ENCODE measurements at places on chromosomes 1 and 21.

- DNase-seq = no peak
These were observed 371 bp upstream of the ODF2L start for GRCh38 chr1:86396498-86396890.

- no peak for DNase-seq
These were observed 100.1 kb upstream of the PLXNA2 start for GRCh38 chr1:208344202-208344857.

GRCh38 chr1:16067127-16067768 is 6.2 kb downstream of the FAM131C start:
- DNase-seq = no peak

DNA sequence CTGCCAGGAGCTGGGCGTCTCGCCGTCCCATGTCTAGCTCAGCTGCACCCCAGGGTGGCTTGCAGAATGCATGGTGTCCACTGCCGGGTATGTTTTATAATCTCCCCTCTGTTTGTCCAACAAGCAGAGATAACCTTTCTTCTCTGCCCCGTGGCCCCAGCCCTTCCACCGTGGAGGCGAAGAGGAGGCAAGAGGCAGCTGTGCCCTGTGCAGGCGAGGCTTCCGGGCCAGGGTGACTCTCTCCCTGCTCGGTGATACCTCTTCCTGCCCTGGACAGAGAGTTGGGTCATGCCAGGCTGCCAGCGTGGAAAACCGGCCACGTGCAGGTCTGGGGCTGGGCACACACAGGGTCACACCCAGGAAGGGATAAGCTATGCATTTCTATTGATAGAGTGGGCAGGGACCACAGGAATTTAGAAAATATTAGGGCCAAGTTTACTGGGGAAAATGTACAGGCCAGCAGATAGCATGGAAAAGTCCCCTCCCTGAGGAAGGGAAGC is at the start of gene TFF2:
TFF2 (minus strand) TSS at position 68 of the 500 bp plus-strand sequence; CDS start at position 31, 37 bp downstream.
- no peak for DNase-seq

DNA sequence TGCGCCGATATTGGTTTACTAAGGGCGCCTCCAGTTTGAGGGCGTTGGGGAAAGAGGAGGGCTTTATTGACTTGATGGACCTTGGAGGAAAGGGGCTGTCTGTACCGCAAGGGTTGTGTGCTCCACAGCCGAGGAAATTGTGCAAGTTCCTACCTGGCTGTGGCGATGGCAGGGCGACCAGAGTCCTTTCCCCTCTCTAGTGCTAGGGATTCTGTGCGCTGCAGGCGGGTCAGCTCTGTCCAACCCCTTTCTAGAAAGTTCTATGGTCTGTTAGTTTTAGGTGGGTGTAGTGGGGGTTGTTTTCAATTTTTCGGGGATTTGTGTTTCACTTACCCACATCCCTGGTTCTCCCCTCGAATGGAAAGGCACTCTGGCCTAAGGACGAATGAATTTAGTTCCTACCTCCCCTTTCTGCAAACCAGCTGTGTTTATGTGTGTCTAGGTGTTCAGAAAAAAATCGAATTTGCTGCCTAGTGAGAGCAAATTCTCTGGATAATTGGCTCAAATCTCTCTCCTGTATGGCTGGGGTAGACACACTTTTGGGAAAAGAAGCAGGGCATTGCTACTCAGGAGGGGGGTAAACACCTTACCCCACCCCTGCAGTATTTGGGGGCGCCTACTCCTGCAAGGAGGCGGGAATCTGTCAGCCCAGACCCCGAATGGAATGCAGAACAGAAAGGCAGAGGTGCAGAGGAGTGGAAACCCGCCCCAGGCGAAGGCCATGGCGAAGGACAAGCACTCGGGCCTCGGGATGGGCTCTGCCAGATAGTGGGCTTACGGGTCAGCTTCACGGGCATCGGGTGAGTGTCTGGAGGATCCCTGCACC is 2.0 kb downstream of the DMBX1 start:
- DNase-seq = no peak

DNA sequence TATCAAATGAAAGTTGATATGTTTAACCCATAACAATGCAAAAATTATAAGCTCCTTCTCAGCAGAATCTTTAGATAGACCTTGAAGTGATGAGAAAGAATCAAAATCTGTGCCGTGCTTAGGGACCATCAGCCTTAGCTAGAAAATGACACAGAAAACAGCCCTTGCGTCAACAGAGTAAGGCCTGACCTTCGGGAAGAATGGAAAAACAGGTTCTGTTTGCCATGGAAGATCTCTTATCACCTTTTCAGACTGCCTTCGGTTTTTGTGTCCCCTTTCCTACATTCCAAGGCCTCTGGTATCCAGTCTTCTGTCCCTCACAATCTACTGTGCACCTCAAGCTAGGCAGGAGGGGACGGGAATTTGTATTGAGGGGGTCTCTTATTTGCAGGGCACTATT is 37.6 kb upstream of the DPT start:
- no peak for DNase-seq

DNA sequence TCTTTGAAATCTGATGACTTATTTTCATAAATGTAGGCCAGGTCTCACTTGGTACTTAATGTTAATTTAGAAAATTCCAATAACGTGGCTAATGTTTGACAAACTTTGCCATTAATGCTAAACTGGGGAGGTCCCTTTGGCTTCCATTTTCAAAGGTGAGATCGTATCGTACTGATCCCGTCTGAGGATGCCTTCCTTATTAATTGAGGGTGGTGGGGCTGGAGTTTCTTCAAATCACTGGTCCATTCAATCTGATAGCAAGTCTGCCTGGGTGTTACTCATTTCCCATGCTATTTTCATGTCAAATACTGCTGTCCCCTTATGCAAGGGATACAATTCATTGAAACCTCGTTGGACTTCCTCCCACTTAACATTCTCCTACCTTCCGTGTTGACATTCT is 327.1 kb downstream of the DISC1 start:
- no peak for DNase-seq

GRCh38 chr1:207214453-207214852 is 107.0 kb upstream of the CD55 start:
- DNase-seq = no peak

GRCh38 chr1:119139403-119139802 is 1.1 kb downstream of the WARS2 start:
- DNase-seq = no peak

DNA sequence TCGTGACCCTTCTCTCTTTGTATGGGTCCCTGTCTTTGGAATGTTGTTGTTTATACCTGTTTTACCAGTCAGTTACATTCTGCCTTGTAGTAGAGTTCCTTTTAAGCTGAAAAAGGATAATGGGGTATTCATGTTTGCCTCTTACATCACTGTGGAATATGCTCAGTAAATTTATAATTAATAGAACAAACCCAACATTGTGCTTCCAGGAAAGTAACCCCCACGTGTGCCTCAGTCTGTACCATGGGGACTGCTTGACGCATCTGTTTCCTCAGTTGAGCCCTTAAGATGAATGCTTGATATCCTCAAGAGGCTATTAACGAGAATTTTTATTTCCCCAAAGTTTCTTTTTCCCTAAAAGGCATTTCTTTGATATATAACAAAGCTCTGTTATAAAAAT is 73.4 kb downstream of the ST6GALNAC3 start:
- peak; percentile 70 for DNase-seq

GRCh38 chr21:41328660-41329607 is 12.3 kb downstream of the FAM3B start:
- DNase-seq = no peak

DNA sequence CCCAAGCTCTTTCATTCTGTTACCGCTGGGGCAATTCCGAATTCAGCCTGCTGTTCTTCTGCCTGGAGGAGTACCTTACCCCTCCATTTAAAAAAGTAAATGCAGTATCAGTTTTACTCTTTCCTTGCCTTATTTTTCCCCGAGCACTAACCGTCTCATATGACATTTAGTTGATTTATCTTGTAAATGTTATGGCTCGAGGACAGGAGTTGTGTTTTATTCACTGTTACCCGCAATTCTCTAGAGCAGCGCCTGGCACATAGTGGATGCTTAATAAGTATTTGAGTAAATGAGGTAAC is 425 bp upstream of the TADA1 start:
- DNase-seq = no peak

DNA sequence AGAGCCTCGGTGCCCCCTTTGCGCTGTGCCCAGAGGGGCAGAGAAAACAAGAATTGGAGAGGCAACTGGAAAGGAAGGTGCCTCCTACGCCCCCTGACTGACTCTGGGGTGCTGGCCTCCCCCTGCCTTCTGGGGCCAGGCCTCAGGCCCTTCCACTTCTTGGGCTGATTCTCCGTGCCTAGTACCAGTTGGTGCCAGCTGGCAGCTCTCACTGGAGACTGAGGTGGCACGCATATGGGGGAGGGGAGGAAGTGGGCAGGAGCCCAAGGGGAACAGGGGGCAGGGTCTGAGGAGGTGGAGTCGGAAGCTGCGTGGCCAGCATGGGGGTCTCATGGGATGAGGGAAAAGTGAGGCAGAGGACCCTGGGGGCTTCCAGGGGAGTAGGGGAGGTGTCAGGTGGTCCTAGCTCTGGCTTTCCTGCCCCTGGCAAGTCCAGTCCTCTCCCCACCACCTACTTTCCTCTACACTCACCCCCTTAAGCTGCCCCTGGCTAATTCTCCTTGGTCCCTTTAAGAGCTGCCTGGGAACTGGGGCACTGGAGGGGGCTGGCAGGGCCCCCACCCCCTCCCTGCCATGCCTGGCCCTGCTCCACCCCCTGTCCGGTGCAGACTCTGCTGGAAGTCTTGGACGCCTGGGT is 6.5 kb upstream of the SEMA4A start:
- peak; percentile 65 for DNase-seq

DNA sequence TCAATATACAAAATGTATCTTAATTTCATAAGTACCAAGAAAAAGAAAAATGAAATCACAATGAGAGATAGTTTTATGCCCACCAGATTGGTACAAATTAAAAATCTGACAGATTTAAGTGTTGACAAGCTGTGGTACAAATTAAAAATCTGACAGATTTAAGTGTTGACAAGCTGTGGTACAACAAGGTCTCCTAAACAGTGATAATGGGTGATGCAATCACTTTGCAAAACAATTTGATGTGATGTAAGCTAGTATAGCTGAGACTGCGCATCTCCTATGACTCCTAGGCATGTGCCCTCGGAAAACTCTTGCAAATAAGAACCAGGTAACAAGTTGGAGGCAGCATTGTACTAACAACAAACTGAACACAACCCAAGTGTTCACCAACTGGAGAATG is 100.6 kb downstream of the LPAR3 start:
- no peak for DNase-seq

GRCh38 chr1:42992054-42992571 is 33.4 kb upstream of the SLC2A1 start:
- DNase-seq = no peak

- DNase-seq = no peak
These were observed 22.2 kb downstream of the TOMM20 start for GRCh38 chr1:235106457-235106856.

DNA sequence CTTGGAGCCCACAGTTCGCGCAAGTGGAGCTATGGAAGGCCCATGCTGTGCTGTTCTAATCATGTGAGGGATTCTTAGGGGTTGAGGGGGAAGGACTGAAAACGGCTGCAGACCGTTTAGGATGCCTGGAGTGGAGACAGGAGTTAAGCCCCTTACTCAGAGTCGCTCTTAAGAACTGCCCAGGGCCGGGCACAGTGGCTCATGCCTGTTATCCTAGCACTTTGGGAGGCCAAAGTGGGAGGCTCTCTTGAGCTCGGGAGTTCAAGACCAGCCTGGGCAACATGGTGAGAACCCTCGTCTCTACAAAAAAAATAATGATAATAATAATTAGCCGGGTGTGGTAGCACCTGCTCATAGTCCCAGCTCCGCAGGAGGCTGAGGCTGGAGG is 1.1 kb downstream of the ZNF672 start:
- DNase-seq = no peak

- DNase-seq = no peak
These were observed 3.3 kb downstream of the PLK3 start for GRCh38 chr1:44803312-44804095.

GRCh38 chr1:199151634-199152425 is 513.0 kb downstream of the PTPRC start:
- DNase-seq = no peak

GRCh38 chr1:61047061-61047460 is 35.3 kb upstream of the NFIA start:
- DNase-seq = no peak

- no peak for DNase-seq
These were observed 64.0 kb upstream of the CHRM3 start for GRCh38 chr1:239322369-239322768.

DNA sequence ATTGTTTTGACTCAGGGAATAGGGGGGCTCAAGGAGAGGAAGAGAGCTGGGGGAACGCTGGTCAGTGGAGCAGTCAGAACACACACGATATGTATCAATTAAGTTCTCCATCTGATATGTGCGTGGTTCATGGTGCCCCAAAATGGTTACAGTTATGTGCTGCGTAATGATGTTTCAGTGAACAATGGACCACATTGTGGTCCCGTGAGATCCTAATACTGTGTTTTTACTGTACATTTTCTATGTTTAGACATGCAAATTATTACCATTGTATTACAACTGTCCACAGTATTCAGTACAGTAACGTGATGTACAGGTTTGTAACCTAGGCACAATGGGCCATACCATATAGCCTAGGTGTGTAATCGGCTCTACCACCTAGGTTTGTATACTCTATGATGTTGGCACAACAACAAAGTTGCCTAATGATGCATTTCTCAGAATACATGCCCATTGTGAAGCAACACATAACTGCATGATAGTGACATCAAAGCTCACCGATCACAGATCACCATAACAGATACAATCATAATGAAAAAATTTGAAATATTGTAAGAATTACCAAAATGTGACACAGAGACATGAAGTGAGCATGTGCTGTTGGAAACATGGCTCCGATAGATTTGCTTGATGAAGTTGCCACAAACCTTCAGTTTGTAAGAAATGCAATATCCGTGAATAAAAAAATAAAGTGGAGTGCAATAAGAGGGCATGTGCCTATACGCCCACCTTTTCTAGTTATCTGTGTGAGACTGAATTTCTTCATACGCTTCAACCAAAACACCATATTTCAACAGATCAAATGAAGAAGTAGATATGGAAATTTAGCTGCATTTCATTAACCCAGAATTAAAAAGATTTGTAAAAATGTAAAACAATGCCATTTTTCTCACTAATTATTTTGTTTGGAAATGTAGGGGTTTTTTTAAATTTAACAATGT is 14.8 kb upstream of the TMEM54 start:
- no peak for DNase-seq

- peak; percentile 63 for DNase-seq
These were observed 109.4 kb downstream of the NRDC start for GRCh38 chr1:51768971-51769588.

- no peak for DNase-seq
These were observed 116.0 kb downstream of the IER5 start for GRCh38 chr1:181204530-181204929.

GRCh38 chr1:97170300-97170699 is 448.7 kb downstream of the PTBP2 start:
- no peak for DNase-seq

- no peak for DNase-seq
These were observed 153.9 kb upstream of the LMO4 start for GRCh38 chr1:87174724-87175245.

DNA sequence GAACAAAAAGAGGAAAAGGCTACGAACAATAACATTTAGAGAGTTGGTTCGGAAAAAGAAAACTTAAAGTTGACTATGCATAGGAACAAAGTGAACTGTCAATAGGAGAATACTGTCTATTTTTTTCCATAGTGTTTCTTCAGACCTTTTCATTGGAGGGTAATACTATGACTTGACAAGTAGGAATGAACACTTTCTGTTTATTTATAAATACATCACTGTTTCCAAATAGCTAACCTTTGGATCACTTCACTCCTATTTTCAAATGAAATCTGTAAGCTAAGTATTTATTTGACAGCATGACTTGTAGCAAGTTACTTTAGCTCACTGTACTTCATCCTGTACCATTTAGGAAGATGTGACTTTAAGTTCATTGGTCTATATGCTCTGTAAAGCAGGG is 221.3 kb downstream of the COL24A1 start:
- no peak for DNase-seq

Measured in globus pallidus (tissue), 1 donor.